ENCODE measurements at places on chromosomes 1 and 21. TPM values are rescaled to one million over a fixed set of nuclear protein-coding genes. Genes with fewer than 3 reads are reported as not detected.

Gene CA6
- total RNA-seq: not detected

Gene KTI12
- 3.2 TPM for total RNA-seq

Gene MROH9
- total RNA-seq: not detected

Gene HP1BP3
- total RNA-seq: 71.9 TPM

Gene ADGRL2
- 36.5 TPM for total RNA-seq

Gene CDK18
- 8.8 TPM for total RNA-seq

Gene HFM1
- 0.35 TPM for total RNA-seq

Gene RSPH1
- total RNA-seq: 0.33 TPM

Gene PDPN
- total RNA-seq: 0.33 TPM

Gene TEDDM1
- total RNA-seq: not detected

Gene REN
- 0.20 TPM for total RNA-seq

Gene CHI3L1
- 60.6 TPM for total RNA-seq

Gene AADACL4
- not detected for total RNA-seq

Gene DIO1
- 39.4 TPM for total RNA-seq

Measured in left lobe of liver (tissue), 2 donors.